CD4-positive, alpha-beta T cell (primary cell): ENCODE measurements at places on chromosomes 7 and 10.

- peak; percentile 6 for DNase-seq
These were observed at the start of gene PON1 for GRCh38 chr7:95324431-95324830. PON1 (minus strand) TSS chr7:95324532; CDS start chr7:95324475, 57 bp downstream.

GRCh38 chr10:76675951-76676587, 961.5 kb downstream of the KCNMA1 start:
- no peak for DNase-seq

GRCh38 chr10:107091126-107091525, 73.4 kb downstream of the SORCS1 start:
- DNase-seq, result no peak

- no peak for DNase-seq
These were observed 240.5 kb downstream of the ETV1 start for GRCh38 chr7:13748998-13749397.

DNA sequence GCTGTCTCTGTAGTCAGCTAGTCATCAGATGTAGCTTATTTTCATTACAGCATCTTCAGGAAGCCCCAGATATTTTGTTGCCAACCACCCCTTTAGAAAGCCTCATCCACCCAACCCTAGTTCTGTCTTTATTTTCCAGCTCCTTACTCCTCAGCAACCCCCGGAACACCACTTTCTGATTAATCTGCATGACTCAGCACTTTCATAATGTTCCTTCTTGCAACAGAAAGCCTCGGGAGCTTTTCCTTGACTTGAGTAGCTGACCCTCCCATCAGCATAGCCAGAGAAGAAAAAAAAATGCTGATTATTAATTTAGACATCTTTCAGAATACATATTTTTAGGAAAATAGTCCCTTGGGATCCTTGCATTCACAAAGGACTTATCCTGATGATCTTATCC, 244.0 kb upstream of the CXCL12 start:
- DNase-seq, result no peak

GRCh38 chr7:159051916-159052315, 92.8 kb downstream of the VIPR2 start:
- DNase-seq, result no peak

DNA sequence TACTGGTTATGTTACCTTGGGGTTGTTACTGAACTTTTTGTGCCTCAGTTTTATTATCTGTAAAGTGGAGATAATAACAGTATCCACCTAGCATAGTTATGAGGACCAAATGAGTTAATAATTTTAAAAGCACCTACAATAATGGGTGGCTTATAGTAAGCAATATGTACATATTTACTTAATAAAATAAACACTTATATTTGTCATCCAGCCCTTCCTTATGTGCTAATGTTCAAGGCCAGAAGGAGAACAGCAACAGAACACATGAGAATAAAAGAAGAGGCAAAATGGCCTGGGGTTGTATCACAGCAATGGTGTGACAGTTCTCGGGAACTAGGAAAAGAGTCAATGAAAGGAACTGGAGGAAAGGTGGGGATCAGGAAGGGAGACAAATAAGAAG, 255.4 kb upstream of the LRGUK start:
- no peak for DNase-seq

GRCh38 chr7:6256677-6257535, 15.5 kb downstream of the CYTH3 start:
- peak; percentile 23 for DNase-seq

DNA sequence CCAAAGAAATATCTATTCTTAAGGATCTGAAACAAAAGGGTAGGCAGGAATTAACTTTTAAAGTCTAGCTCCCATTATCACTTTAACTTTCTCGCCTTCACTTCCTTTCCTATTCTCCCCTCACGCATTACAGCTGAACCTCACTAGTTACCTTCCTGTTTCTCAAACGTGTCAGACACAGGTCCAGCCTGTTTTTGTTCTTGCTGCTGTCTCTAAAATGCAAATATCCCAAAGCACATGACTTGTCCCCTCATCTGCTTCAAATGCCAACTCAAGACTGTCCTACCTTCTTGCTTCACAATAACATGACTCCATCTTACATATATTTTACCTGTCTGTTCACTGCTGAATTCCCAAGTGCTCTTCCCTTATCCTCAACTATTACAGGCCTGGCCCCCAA, 17.6 kb downstream of the ZDHHC6 start:
- no peak for DNase-seq

GRCh38 chr7:80632139-80632538, 6.3 kb upstream of the CD36 start:
- no peak for DNase-seq
